ENCODE measurements at places on chromosomes 16 and 17.

DNA sequence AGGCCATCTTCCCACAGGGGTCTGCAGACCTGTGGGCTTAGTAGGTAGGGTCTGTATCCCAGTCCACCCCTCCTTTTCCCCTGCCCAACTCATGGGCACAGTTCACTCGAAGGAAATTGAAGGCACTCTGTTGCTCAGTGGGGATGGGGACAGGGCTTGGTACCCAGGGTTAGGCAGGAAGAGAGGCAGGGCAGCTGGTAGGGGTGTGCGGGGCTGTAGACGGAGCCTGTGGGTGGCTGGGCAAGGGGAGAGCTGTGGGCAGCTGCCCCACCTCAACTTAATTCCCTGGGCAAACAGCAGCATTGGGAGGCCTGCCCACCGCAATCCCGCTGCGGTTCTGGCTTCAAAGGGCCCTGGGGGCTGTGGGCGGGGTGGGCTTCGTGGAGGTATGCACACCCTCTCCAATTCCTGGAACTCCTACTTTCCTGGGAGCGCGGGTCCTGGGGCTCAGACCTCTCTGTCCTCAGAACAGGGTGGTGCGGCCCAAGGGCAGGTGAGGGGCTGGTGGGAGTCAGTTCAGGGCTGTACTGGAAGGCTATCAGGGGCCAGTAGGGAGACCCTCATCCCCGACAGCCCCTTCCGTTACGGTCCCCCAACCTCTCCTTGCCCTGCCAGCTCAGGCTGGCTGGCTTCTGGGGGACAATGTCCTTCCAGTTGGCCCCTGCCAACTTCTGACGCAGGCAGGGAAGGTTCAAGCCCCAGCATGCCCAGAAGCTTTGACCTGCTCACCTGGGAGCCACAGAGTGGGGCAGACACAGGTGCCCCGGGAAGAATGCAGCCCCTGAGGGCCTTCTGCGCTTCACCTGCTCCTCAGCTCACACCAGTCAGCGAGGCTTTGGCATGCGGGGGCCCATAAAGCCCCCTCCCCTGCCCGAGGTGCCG lies 9.1 kb downstream of the FOXJ1 start:
- no peak for DNase-seq

DNA sequence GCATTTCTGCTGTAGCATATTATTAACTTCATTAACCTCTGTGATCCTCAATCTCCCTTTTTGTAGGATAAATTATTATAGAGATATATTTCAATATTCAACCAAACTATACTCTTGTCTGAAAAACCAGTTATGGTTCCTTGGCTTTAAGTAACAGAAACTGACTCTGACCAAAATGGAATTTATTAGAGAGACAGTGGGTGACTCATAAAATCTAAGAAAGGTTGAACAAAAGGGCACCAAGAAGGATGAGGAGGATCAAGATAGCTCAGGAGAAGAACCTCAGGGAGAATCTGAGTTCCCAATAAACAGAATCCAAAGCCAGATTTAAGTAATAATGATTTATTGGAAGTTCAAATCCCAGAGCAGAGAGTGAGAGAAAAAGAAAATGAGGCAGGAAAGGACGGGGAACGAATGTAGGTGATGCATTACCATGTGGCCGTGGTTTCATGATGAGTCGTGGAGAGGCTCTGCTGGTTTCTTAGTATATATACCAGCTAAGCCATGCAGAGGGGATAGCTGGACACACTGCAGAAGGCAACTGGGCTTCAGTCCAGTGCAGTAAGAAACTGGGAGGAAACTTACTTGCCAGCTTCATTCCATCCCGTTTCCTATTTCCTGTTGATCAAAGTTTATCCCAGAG lies 151.5 kb upstream of the GOT2 start:
- no peak for DNase-seq

GRCh38 chr17:61411011-61411260 lies 11.3 kb downstream of the TBX2 start:
- DNase-seq: no peak

GRCh38 chr16:85798283-85798776 lies 1.0 kb downstream of the EMC8 start:
- no peak for DNase-seq

- DNase-seq: peak; percentile 34
Measured at GRCh38 chr17:14427900-14428647, 127.2 kb downstream of the HS3ST3B1 start.

- DNase-seq: no peak
Measured at GRCh38 chr16:83882163-83882885, 16.6 kb upstream of the MLYCD start.

GRCh38 chr16:5002699-5003143 lies 31.0 kb downstream of the NAGPA start:
- DNase-seq: no peak
